ENCODE measurements at places on chromosomes 5 and 9. TPM values are rescaled to one million over a fixed set of nuclear protein-coding genes. Genes with fewer than 3 reads are reported as not detected.
A peak's percentile ranks its signal among the peaks of the same experiment; 100 is the strongest.

- H3K27ac ChIP-seq = no peak overlapping the region
- peaks cover 10% of the 10 kb centered on the region for H3K27me3 ChIP-seq
- H3K4me3 ChIP-seq = no peak overlapping the region
- no peak for DNase-seq
These were observed 1.6 kb downstream of the GM2A start for GRCh38 chr5:151254556-151254955.

DNA sequence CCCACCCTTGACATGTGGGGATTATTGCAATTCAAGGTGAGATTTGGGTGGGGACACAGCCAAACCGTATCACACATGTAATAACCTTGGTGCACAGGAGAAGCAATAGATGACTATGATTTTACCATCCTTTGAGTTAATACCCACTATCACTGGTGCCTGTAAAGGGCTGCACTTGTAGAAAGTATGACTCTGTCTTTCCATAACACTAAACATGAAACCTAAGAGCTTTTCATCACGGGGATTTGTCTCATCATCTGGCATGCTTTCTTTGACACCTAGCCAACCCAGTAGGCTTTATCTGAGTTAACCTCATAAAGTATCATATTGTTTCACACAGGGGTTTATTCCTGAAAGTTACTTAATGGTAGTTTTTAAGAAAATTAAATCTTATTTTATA is 188.9 kb upstream of the TNC start:
- no peak overlapping the region for H3K27ac ChIP-seq
- no peak for DNase-seq
- H3K27me3 ChIP-seq = peaks cover 1% of the 10 kb centered on the region

GRCh38 chr9:108861997-108862396 is at the start of gene ACTL7A:
Gene ACTL7A (plus strand): TSS chr9:108862266. CDS start chr9:108862323, 57 bp downstream.
- no peaks in the 10 kb centered on the region for H3K27me3 ChIP-seq
- no peak within 1 kb of the TSS for H3K4me3 ChIP-seq
- H3K27ac ChIP-seq = no peak within 1 kb of the TSS
- DNase-seq = no peak
- H3K4me1 ChIP-seq = no peaks in the 10 kb centered on the region

GRCh38 chr9:115815786-115816185 is 337.8 kb upstream of the PAPPA start:
- no peaks in the 10 kb centered on the region for H3K36me3 ChIP-seq
- H3K27ac ChIP-seq = no peak overlapping the region
- no peak overlapping the region for H3K4me3 ChIP-seq

GRCh38 chr9:133609311-133610098 is at the start of gene FAM163B:
Gene FAM163B (minus strand): TSS chr9:133609389. CDS start chr9:133580223, 29,166 bp downstream.
- no peaks in the 10 kb centered on the region for H3K36me3 ChIP-seq
- H3K4me3 ChIP-seq = peak within 1 kb of the TSS; percentile 68
- peaks cover 10% of the 10 kb centered on the region for H3K27me3 ChIP-seq
- H3K4me1 ChIP-seq = peaks cover 23% of the 10 kb centered on the region
- H3K27ac ChIP-seq = no peak within 1 kb of the TSS

ABO gene
- total RNA-seq = not detected

FBXW11 gene
- total RNA-seq = 110 TPM

TYRP1 gene
- total RNA-seq = not detected

ESM1 gene
- total RNA-seq = not detected
